Cerebellum (tissue), 4 donors: ENCODE measurements at places on chromosomes 2 and 18. TPM values are rescaled to one million over a fixed set of nuclear protein-coding genes. Genes with fewer than 3 reads are reported as not detected.

GRCh38 chr2:118197011-118197675 lies 108.9 kb downstream of the INSIG2 start:
- no peak for DNase-seq

GRCh38 chr2:11910971-11911370 lies 164.5 kb downstream of the LPIN1 start:
- DNase-seq, result no peak

DNA sequence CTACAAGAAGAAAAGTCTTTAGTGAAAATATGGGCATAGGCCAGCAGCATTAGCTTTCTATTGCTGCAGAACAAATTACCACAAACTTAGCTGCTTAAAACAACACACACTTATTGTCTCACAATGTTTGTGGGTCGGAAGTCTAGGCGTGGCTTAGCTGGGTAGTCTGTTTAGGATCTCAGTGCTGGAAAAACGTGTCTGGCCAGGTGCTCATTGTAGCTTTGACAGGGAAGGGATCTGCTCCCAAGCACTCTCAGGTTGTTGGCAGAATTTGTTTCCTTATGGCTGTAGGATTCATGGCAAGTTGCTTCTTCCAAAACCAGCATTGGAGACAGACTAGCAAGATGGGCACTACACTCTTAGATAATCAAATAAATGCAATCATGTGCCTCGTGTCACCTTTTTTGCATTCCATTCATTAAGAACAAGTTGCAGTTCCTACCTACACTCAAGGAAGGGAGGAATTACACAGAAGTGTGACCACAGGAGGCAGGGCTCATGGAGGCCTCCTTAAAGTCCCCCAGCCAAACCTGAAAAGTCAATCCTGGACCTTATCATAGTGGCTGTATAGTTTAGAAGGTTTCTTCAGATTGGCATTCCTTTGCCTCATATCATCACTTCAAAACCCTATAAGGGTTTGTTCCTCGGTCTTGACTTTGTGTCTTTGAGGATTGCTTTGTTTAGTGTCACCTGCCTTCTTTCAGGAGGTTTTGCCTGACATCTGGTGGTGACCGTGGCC lies 17.3 kb downstream of the MRPL30 start:
- no peak for DNase-seq

The THSD7B gene
- 47.1 TPM for total RNA-seq

The MEP1B gene
- 0.54 TPM for total RNA-seq

GRCh38 chr2:181354626-181355025 lies 102.6 kb upstream of the ITGA4 start:
- DNase-seq, result no peak

DNA sequence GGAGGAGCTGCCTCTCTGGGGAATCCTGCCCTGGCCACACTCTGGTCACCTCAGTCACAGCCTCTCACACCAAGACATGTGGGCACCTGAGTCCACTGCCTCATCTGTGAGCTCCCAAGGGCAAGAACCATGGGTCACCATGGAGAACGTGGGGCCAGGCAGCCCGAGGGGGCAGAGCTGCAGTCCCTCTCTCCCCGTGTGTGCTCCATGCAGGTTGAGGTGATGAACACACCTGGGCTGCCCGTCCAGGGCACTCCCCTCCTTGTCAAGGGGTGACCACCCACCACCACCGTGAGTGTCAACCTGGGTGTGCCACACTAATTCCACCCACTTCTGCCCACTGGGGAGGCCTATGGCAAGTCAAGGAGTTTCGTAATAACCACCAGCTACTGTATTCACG lies 159.6 kb upstream of the RAB6C start:
- DNase-seq, result no peak

GRCh38 chr2:60519231-60519863 lies 34.1 kb downstream of the BCL11A start:
- no peak for DNase-seq

The REV1 gene
- total RNA-seq, result 99.2 TPM

GRCh38 chr2:27959496-27959895 lies 69.0 kb downstream of the BABAM2 start:
- no peak for DNase-seq

The SLC9A4 gene
- not detected for total RNA-seq

DNA sequence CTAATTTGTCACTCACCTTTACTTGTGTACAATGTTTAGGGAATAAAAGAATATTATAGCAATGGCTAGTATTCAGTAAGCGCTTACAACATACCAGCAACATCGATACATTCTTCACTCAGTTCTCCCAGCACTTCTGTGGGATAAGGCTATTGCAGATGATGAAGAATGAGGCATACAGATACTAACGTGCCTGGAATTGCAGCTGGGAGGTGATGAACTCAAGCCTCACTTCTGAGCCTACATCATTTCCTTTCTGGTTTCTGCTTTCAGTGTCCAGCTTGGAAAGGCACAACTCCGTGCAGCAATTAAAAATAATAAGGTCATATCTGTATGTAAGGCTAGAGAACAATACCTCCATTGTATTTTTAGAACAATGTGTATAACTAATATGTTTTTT lies 95.4 kb upstream of the AQP4 start:
- DNase-seq, result no peak

GRCh38 chr2:95356821-95357700 lies 45.4 kb upstream of the FAHD2A start:
- DNase-seq, result no peak

DNA sequence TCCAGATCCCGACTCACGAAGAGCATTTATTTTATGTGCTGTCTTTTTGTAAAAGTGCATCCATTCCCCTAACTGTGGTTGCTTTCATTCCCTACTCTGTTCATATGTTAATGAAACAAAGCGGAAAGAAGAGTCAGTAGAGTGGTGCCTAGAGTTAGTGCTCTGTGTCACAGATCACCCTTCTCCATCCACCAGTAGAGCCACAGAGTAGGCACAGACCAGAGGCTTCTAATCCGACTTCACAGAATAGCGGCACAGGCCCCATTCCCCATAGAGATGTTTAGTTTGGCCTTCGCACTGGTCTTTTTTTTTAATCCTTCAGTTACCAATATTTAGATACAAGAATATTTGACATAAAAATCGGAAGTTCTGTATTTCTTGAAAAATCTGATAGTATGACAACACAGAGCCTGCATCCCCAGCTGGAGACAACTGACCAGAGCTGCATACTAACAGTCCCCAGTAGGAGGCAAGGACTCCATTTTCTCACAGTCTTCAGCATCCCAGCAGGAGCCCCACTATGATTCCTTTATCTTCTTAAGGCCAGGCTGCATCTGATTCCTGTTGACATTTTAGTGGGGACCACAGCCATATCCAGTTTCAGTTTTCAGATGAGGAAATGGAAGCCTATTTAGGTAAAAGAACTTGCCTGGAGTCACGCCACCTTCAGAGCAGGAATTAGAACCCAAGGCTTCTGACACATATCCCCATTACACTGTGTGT lies 7.0 kb downstream of the G6PC2 start:
- DNase-seq, result no peak

DNA sequence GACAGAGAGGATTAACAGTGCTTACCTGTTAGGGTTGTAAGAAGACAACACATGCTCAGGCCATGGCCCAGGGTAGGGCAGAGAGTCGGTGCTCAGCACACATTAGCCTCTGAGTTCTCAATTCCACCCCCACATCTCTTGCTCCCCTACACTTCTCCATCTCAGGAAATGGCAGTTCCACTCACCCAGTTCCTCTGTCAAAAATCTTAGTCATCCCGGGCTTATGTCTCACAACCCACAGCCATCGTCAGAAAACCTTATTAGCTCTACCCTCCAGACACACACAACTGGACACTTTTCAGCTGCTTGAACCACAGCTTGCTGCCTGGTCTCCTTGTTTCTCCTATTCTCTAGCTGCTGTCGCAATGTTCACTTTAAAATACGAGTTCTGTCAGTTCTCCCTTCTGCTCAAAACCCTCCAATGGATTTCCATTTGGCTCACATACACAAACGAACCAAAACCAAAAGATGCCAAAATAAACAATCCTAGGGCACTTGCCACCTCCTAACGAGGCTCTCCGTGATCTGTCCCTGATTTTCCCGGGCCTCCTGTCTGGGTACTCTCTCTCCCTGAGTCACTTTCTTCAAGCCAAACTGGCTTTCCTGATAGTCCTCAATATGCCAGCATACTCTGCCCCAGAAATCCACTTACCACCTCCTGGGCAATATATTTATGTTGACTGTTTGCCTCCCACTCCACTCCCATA lies 89.7 kb downstream of the KCTD1 start:
- DNase-seq, result no peak

DNA sequence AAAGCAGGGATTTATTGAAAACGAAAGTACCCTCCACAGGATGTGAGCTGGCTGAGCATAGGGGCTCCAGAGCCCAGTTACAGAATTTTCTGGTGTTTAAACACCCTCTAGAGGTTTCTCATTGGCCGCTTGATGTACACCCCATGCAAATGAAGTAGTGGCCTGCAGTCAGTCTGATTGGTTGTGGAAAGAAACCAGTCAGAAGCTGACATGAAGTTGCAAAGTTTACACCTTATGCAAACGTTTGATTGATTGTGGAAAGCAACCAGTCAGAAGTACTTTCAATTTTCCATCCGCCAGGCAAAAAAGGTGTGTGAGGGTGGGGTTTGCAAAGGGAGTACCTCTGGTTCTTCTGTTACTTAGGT lies 62.3 kb downstream of the VWA3B start:
- DNase-seq, result no peak

- no peak for DNase-seq
These were observed 21.3 kb downstream of the SCN1A start for GRCh38 chr2:166106431-166107015.

GRCh38 chr18:7038330-7038851 lies 79.2 kb downstream of the LAMA1 start:
- no peak for DNase-seq

GRCh38 chr18:45467293-45467692 lies 148.0 kb upstream of the SLC14A2 start:
- DNase-seq, result no peak

DNA sequence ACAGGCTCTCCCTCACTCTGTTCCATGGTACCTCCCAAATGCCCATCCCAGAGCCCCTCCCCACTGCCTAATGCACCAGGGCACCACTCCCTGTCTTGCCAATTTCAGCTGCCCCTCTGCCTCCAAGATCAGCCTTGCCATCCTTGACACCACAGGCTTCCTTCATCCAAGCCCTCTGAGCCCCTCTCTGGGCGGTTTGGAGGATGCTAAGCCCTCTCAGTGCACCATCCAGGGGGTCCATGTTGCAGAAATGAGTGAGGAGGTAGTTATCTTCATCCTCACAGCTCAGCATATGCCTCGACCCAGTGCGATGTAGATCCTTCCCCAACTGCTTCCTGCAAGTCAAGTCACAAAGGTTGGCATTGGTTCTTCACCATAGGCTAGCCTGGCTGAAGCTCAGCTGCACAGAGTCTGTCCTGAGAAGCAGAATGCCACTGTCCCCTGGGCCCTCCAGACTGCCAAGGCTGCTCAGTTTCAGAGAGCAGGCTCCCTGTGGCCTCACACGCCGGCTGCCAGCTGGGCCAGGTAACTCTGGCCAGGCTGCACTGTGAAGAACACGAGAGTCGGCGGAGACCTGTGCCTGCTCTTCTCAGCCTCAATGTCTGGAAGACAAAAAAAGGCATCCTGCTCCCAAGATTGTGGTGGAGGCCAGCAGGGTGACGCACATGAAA lies 9.9 kb upstream of the MAP3K2 start:
- DNase-seq, result peak; percentile 41

GRCh38 chr2:145736871-145737270 lies 1217.0 kb upstream of the ZEB2 start:
- no peak for DNase-seq

GRCh38 chr2:200335657-200336056 lies 29.2 kb downstream of the SPATS2L start:
- DNase-seq, result no peak

- peak; percentile 6 for DNase-seq
These were observed 777 bp downstream of the GALNT3 start for GRCh38 chr2:165793161-165793778.

- DNase-seq, result no peak
These were observed 336.5 kb upstream of the MMADHC start for GRCh38 chr2:149924028-149924427.

DNA sequence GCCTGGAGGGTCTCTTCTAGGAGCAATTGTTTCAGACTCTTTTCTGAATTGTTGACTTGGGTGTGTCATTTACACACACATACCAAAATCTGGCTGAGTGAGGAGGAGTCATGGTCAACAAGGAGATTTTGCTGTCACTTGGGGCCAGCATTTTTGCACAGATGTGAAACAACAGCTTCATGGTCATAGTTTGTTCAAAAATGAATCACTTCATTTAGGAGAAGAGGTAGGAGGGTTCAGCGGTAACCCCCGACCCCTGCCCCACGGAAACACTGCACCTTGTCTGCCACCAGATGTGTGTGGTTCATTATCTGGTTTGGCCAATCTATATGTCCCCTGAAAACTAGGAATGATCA lies 42.2 kb downstream of the LBH start:
- DNase-seq, result no peak

GRCh38 chr2:98829581-98830270 lies 98.8 kb upstream of the MGAT4A start:
- DNase-seq, result no peak

GRCh38 chr2:60675301-60675700 lies 80.8 kb upstream of the PAPOLG start:
- no peak for DNase-seq
